ENCODE measurements at places on chromosomes 6 and 20.
A peak's percentile ranks its signal among the peaks of the same experiment; 100 is the strongest.

GRCh38 chr20:6075428-6076219 lies 21.8 kb upstream of the LRRN4 start:
- no peak for DNase-seq

- DNase-seq, result peak; percentile 56
These were observed 10.1 kb upstream of the GMEB2 start for GRCh38 chr20:63636752-63637628.

GRCh38 chr6:111441678-111442243 lies 41.3 kb downstream of the REV3L start:
- DNase-seq, result no peak

DNA sequence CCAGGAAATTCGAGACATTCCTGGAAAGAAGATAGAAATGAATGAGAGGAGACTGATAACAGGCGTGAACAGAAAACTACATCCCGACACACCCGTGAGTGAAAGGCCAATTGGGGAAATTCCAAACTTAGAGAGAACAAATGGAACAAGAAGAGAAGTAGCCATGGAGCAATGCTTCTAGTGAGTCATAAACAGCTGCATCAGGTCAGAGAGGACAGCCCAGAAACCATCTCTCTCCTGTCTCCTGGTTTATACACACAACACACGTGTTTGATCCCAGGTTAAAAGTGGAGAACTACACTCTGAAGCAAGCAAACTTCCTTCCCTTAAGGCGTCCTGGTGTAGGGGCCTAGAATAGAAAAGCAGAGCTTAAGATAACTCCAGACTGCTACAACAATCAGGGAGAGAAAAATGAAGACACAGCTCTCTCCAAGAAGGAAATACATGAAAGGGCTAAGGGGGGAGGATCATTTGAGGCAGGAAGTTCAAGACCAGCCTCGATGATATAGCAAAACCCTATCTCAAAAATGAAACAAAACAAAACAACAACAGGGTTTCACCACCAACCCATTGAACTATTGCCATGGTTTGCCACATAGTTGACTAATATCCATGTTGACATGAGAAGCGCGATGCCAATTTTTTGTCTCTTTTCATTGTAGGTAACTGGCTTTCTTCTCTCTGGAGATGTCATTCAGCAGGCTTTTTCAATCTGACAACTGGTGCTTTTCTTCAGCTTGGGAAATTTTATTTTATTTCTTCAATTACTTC lies 26.9 kb downstream of the NRN1 start:
- no peak for DNase-seq

- peak; percentile 75 for DNase-seq
These were observed 158.4 kb downstream of the GPX5 start for GRCh38 chr6:28683945-28684538.

DNA sequence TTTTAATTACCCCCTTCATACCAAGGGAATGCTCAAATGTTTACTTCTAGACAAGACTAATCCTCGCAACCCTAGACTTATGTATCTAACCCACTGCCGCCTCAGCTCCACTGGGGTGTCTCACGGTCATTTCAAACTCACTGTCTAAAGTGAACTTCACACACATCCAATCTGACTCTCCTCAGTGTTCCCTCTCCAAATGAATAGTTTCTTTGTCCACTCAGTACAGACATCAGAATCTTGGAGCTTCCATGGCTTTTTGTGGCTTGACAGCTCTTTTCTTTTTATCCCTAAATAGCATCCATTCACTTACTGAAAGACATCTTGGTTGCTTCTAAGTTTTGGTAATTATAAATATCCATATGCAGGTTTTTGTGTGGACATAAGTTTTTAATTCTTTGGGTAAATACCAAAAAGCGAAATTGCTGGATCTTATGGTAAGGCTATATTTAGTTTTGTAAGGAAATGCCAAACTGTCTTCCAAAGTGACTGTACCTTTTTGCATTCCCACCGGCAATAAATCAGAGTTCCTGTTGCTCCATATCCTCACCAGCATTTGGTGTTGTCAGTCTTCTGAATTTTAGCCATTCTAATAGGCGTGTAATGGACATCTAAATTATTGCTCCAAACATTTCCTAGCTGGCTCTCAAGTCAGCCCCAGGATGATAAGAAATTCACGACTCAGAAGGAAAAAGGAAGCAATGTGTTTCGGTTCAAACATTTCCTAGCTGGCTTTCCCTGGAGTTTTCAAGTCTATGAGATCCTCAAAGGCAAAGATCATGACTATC lies 73.1 kb downstream of the DNAAF9 start:
- no peak for DNase-seq

- DNase-seq, result no peak
These were observed 16.8 kb upstream of the DCBLD1 start for GRCh38 chr6:117465691-117466090.

- no peak for DNase-seq
These were observed 98.8 kb downstream of the GRM1 start for GRCh38 chr6:146127447-146128215.

- no peak for DNase-seq
These were observed 20.0 kb downstream of the PNLDC1 start for GRCh38 chr6:159819932-159820640.

- no peak for DNase-seq
These were observed 13.2 kb downstream of the BPIFB1 start for GRCh38 chr20:33296206-33296605.

DNA sequence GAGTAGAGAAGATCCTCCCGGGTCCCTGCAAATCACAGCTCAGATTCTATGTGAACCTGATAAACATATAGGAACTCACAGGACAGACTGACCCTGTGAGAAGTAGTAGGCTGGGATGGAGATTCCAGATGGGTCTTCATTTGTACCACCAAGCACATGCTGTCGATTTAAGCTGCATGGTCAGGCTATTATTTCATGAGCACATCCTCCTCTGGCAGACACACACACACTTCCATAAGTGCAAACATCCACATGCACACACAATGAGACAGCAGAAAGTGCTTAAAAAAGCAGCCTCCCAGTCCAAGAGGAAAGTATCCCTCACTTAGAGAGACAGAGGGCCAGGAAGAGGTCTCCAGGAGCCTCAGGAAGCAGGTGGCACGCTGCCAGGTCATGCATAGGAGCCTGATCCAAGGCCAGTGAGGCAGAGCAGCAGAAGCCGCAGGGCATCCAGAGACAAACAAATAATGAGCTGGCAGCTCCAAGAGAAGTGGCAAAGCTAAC lies 131.8 kb downstream of the UNC5CL start:
- DNase-seq, result peak; percentile 83

- peak; percentile 15 for DNase-seq
These were observed 209.8 kb downstream of the HIVEP2 start for GRCh38 chr6:142735204-142735603.

GRCh38 chr20:49285233-49285668 lies 7.4 kb upstream of the ZNFX1 start:
- DNase-seq, result peak; percentile 32

GRCh38 chr6:25078141-25078540 lies 142.4 kb upstream of the RIPOR2 start:
- DNase-seq, result no peak

DNA sequence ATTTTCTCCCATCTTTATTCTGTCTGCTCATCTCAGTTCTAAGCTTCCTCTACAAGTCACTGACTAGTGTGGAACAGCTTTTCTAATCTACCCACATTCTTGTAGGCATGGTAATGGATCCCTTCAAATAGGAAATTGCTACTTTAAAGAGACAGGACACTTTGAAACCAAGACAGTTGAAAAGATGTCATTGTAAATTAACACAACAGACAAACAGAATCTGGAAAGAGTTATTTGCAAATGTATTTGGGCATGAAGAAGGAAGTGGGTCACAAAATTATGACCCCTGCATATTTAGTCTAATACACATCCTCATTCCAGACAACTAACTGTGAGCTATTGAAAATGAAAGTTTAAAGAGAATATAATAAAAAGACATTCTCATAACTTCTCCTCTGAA lies 298.2 kb upstream of the MARCKS start:
- peak; percentile 67 for DNase-seq

DNA sequence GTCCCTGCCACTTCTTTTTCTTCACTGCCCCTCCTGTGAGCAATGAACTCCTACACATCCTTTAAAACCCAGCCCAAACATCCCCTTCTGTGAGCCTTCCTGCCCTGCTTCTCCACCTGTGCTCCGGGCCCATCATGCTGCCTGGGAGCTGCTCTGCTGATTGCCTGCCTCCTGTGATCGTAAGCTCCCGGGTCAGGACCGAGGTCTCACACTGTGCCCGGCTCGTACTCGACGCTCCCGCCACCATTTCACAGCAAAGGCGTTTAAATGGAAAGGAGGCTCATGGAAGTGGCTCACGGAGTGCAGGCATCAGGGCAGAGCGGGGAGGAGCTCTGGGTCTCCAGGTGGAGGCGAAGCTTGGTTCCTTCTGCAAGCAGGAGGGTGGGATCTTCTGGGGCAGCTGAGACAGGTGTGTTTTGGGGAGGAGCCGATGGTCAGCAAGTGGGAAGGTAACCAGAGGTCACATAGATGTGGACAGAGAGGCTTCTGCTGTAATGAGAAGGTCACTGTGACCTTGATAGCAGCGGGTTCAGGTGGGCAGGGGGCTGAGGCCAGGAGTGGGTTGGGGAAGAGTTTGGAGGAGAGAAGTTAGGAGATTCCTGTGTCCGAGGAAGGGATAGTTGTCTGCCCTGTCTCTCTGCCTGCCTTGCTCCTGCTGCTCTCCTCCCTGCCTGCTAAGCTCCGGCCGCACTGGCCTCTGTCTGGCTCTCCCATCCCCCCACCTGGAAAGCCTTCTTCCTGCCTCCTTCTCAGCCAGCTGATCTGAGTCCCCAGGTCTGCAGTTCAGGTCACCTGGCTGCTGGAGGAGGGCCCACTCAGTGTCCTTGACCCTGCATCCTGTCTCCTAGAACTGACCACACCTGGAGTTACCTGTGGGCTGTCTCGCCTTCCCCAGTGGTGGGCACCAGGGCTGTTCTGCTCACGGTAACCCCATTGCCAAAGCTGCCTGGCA lies 52.7 kb upstream of the FRMD1 start:
- no peak for DNase-seq

DNA sequence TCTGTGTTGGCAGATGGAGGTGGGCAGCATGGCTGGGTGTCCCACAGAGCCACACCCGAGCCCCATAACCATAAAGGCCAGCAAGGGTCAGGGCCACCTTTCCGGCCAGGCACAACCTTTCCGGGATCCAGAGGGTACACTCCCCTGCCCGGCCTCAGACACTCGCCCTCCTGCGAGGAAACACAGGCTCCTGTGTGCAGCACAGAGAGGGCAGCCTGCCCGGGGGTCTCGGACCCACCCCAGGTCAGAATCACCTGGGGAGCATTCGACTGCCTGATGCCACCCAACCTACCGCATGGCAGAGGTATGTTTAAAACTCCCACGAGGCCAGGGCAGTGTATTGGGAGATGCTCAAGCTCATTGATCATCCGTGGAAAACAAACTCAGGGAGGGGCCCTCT lies 260.3 kb downstream of the TAF4 start:
- no peak for DNase-seq
